ENCODE measurements at places on chromosomes 6 and 20.

- DNase-seq: peak; percentile 47
Observed at GRCh38 chr20:40945754-40946450, 82.7 kb upstream of the TOP1 start.

- DNase-seq: no peak
Observed at GRCh38 chr6:35253249-35253648, 6.3 kb upstream of the ZNF76 start.

GRCh38 chr20:25076201-25076600 lies 5.7 kb downstream of the VSX1 start:
- DNase-seq: no peak

- DNase-seq: peak; percentile 54
Observed at GRCh38 chr6:90328004-90328403, 31.4 kb upstream of the BACH2 start.

- no peak for DNase-seq
Observed at GRCh38 chr20:3876676-3877075, 12.5 kb upstream of the PANK2 start.

GRCh38 chr20:4112481-4113421 lies 97.4 kb upstream of the RNF24 start:
- DNase-seq: peak; percentile 43

- no peak for DNase-seq
Observed at GRCh38 chr20:50333131-50333670, 142.6 kb downstream of the CEBPB start.

DNA sequence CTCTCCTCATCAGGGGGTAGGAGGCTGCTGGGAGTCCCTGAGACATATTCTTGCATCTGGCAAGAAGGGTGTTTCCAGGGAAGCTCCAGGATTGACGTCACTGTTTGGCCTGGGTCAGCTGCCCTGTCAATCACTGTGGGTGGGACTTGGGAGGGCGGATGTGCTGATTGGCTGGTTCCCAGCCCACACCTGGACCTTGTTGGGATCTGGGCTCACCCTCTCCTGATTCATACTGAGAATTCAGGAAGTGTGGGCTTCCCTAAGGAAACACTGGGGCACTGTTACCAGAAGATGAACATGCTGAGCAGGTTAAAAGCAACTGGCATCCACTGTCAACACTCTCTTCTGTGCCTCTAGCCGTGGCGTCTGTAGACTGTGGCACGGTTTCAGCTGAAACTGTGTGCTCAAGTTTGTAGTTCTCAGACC lies 36.5 kb downstream of the CDH26 start:
- no peak for DNase-seq

DNA sequence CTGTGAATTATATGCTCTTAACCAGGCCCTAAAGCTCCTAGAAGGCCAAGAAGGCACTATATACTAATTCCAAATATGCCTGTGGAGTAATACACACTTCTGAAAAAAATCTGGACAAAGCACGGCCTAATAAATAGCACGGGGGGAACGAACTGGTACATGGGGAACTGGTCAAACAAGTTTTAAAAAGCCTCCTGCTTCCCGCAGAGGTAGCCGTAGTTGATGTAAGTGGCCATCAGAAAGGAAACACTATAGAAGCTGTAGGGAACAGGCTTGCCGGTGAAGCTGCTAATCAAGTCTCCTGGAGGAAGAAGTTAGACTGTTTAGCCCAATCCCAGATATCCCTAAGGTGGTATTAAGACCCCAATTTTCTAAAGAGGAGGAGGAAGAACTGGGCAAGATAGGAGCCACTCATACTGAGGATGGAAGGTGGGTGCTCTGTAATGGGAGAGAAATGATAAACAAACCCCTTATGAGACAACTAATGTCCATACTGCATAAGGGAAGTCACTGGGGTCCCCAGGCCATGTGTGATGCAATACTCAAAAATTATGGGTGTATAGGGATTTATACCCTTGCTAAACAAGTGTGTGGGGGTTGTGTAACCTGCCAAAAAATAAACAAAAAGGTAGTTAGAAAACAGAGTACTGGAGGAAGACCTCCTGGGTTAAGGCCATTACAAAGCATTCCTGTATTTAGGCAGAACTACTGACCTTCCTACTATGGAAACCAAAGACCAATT lies 27.1 kb upstream of the ZNF318 start:
- no peak for DNase-seq

- no peak for DNase-seq
Observed at GRCh38 chr6:9315966-9316650, 880.8 kb upstream of the SLC35B3 start.

- DNase-seq: peak; percentile 60
Observed at GRCh38 chr6:24359640-24360454, 2.0 kb upstream of the DCDC2 start.

DNA sequence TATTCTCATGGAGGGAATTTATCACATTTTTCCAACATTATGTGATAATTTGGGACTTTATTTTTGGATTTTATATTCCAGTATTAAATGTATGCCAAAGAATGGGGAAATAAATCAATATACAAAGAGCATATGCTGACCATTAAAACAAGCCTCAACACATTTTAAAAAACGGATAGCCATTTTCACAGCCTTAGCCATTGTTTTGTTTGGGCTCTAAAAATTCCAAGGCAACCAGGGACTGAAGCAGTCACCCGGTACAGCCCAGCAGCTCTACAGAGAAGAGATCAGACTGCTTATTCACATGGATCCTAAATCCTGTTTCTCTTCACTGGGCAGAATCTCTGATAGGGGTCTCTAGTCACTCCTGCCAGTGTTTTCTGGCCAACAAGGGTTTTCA lies 150.2 kb upstream of the OGFRL1 start:
- DNase-seq: no peak

- no peak for DNase-seq
Observed at GRCh38 chr6:63802606-63803206, 167.1 kb downstream of the PHF3 start.

GRCh38 chr6:1618311-1619097 lies 8.8 kb downstream of the FOXC1 start:
- DNase-seq: no peak

- DNase-seq: no peak
Observed at GRCh38 chr6:136174510-136174909, 75.6 kb downstream of the MTFR2 start.
